CD4-positive, alpha-beta T cell treated with Interleukin-4 for 1 hour (primary cell): ENCODE measurements at places on chromosomes 12 and 14.
A peak's percentile ranks its signal among the peaks of the same experiment; 100 is the strongest.

GRCh38 chr12:13175499-13175898 is 21.0 kb upstream of the EMP1 start:
- DNase-seq = no peak

DNA sequence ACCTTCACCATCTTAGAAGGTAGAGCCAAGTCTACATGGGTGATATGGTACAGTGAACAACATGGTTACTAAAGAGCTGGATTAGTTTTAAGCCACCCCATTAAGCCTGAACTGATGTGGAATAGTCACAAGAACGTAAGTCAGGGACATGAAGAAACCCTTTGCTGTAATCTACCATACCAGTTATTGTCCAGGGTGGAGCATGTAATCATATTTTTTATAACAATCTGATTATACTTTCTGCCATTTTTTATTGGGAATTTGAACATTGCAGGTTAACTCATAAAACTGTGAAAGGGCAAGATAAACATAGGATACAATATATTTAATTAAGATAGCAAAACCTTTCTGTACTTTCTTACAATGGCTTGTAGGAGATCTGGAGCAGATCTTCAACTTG is 103.6 kb downstream of the FIGNL2 start:
- no peak for DNase-seq

DNA sequence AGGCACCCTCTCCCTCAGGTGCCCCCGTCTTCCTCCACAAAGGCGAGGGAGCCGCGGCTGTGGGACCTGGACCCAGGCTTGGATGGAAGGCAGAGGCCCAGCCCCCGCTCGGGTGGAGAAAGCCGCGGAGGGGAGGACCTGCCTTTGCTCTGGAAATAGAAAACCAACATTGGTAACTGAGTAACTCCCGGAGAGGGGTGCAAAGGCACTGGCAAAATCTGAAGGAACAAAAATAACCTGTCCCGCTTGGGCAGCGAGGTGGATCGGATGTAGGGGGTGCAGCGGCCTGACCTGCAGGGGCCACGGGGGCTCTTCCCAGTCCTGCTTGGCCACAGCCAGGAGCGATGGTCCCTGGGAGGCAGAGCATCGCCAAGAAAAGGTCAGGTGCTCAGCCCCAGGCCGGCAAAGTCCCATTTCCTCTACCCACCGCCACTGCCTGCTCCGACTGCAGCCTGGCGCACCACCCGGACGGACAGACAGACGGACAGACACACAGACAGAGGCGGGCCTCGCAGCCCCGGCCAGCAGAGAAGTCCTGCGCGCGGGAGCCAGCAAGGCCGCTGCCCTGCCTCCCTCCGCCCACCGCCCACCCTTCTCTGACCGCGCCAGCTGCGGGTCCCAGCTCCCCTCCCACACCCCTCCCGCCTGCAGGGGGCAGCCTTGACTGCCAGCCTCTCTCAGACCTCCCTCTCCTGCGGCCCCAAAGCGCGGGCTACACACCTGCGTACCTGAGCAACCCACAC is 21.4 kb upstream of the TMEM106C start:
- peak; percentile 45 for DNase-seq

DNA sequence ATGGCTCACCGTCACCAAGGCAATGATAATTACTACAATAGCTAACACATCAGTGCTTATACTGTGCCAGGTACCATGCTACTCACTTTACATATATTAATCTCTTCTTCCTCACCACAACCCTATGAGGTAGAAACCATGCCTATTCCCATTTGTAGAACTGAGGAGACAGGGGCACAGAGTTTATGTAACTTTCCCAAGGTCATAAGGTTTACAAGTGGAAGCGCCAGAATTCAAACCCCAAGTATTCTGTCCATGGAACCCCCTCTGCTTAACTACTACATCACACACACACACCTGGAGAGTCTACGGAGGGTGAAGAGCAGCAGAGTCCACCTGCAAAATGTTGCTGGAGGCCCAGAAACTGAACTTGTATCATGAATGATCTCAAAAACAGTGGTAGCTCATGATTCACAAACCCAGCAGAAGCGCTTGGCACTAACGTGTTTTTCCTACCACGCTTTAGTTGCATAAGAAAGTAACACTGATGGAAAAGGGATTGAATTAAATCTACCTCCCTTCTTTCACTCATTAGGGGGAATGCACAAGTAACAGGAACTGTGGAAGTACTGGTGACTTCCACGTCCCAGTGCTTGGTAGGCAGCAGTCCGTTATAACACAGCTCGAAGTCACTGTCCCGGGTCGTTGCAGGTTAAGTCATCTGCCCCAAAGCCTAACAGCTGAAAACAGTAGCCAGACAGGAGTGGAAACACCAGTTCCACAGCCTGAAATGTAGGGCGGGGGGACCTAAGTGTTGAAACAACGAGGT is 2.0 kb downstream of the ITPR2 start:
- DNase-seq = no peak

DNA sequence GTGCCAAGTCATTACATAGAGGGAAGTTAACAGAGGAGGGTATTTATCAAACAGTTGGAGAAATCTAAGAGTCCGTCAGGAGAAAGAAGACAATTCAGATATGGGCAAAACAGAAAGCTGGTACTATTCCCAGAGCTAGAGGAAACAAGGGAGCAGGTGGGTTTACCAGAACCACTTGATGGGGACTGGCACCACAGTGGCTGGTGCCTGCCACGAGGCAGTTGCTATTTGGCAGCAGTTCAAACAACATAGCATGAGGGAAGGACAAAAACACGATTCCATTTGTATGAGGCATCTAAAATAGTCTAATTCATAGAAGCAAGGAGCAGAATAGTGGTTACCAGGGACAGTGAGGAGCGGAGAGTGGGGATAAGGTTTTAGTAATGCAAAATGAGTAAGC is 24.6 kb upstream of the KLRD1 start:
- DNase-seq = no peak
